ENCODE measurements at places on chromosomes 12 and 14.
A peak's percentile ranks its signal among the peaks of the same experiment; 100 is the strongest.

- peak; percentile 57 for DNase-seq
Observed at GRCh38 chr14:73058922-73059673, 764 bp downstream of the RBM25 start.

DNA sequence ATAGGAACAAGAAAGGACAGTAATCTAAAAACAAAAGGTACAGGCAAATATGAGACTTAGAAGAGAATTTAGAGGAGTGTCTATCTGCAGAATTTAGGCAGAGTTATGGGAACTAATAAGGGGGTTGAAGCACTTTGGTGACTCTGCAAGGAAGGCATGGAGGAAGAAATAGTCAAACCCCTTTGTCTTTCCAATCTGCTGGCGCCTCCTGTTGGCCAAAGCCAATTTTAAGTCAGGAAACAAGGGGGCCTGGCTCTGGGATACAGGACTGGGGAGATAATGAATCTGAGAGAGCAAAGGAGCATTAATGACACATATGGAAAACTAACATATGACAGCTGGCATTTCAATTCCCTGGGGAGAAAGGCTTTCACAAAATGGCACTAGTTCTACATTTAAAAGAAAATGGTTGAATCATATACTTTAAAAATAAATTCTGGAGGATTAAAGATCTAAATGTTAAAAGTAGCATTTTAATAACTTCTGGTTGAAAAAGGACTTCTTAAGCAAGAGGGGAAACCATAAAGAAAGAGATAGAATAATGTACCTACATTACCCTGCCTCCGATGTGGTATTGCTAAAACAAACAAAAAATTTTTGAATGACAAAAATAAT, 48.5 kb upstream of the CSRP2 start:
- DNase-seq = peak; percentile 87

DNA sequence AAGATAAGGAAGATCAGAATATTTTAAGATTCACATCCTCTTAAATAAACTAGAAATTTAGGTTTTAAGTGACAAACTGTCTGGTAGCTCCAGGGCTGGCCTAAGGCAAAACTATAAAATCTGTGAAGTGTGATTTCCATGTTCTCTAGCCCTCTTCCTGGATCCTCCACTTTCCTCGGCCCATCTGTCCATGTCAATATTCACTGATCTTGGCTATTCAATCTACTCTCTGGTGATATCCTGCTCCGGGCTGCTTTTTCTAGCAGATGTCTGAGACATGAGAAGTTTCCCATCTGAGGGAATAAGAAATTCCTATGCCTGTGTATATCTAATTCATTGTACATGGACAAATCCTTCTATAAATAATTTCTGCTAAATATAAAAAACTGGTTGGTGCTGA, 500.4 kb downstream of the GALC start:
- DNase-seq = no peak

GRCh38 chr14:106286697-106287290, 760.4 kb downstream of the TMEM121 start:
- DNase-seq = no peak

DNA sequence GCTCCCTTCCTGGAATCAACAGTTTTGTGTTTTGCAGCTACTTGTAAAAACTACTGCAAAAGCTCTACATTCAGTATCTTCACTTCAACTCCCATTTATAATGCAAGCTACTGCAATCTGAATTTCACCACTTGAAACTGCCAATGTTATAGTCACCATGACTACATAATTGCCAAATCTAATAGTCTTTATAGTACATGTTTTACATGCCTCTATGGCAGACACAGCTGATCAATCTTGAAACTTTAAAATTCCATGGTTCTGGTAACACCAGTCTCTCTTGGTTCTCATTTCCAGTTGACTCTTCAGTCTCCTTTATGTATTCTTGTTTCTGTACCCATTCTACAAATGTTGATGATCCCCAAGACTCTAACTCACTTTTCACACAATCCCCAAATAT, 185.9 kb downstream of the MED13L start:
- no peak for DNase-seq

- DNase-seq = no peak
Observed at GRCh38 chr12:75859868-75860267, 171.7 kb downstream of the PHLDA1 start.

- peak; percentile 35 for DNase-seq
Observed at GRCh38 chr14:99067141-99067920, 204.7 kb downstream of the BCL11B start.
